Head of caudate nucleus (tissue), 42 donors: ENCODE measurements at places on chromosomes 12 and 14.

DNA sequence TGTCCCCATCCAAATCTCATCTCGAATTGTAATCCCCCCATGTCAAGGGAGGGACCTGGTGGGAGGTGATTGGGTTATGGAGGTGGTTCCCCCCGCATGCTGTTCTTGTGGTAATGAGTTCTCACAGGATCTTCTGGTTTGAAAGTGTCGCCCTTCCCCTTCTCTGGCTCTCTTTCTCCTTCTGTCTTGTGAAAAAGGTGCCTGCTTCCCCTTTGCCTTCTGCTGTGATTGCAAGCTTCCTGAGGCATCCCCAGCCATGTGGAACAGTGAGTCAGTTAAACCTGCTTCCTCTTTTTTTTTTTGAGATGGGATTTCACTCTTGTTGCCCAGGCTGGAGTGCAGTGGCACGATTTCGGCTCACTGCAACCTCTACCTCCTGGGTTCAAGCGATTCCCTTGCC, 104.0 kb downstream of the CCDC91 start:
- no peak for DNase-seq

GRCh38 chr12:89836026-89836425, 127.4 kb upstream of the ATP2B1 start:
- no peak for DNase-seq

- DNase-seq: no peak
Measured at GRCh38 chr14:40221428-40221827, 789.2 kb upstream of the FBXO33 start.

GRCh38 chr12:50055831-50056638, 1.4 kb upstream of the ASIC1 start:
- DNase-seq: peak; percentile 71

DNA sequence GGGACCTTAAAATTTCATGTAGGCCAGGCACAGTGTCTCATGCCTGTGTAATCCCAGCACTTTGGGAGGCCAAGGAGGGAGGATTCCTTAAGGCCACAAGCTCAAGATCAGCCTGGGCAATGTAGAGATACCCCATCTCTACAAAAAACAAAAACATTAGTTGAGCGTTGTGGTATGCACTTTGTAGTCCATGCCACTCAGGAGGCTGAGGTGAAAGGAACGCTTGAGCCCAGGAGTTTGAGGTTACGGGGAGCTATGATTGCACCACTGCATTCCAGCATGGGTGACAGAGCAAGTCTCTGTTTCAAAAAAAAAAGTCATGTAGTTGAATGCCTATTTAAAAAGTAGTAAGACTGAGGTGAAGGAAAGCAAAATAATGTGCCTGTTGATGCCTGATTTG, 83.5 kb downstream of the TTC6 start:
- DNase-seq: no peak

- DNase-seq: no peak
Measured at GRCh38 chr12:131775392-131776236, 52.6 kb upstream of the MMP17 start.

- DNase-seq: no peak
Measured at GRCh38 chr14:52458721-52459085, 93.6 kb downstream of the TXNDC16 start.

- DNase-seq: no peak
Measured at GRCh38 chr12:11026118-11026517, 3.7 kb upstream of the TAS2R19 start.

DNA sequence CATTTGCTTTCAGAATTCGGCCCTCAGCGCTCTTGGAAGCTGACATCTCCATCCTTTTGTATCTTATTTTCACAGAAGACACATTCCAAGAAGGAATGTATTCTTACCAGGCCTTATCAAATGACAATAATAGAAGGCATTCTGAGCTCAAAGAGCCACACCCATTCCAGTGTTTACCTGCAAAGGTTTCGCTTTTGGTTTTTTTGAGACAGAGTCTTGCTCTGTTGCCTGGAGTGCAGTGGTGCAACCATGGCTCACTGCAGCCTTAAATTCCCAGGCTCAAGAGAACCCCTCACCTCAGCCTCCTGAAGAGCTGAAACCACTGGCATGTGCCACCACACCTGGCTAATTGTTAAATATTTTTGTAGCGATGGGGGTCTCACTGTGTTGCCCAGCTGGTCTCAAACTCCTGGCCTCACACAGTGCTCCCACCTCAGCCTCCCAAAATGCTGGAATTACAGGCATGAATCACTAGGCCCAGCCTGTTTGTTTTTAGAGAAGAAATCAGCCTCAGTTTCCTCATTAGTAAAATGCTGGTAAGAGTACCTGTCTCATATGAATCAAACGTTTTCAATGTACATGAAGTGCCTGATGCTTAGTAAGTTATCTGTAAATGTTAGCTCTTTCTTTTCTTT, 69.2 kb downstream of the SLC6A12 start:
- no peak for DNase-seq

DNA sequence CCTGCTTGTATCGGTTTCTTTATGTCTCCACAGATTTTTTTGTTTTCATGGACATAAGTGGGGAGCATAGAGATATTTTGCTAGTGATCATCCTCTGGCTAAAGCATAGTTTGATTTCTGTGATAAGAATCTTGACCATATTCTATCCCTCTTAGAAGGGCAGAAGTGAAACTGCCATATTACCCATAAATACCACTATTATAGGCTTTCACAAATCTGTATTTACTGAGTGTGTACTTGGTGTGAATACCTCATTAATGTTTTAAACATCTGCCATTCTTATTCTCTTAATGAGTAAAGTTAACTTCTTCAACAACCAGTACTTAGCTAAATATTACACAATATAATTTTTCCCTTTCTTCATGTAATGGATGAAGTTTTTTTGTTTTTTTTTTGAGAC, 16.1 kb downstream of the WNK1 start:
- DNase-seq: no peak

DNA sequence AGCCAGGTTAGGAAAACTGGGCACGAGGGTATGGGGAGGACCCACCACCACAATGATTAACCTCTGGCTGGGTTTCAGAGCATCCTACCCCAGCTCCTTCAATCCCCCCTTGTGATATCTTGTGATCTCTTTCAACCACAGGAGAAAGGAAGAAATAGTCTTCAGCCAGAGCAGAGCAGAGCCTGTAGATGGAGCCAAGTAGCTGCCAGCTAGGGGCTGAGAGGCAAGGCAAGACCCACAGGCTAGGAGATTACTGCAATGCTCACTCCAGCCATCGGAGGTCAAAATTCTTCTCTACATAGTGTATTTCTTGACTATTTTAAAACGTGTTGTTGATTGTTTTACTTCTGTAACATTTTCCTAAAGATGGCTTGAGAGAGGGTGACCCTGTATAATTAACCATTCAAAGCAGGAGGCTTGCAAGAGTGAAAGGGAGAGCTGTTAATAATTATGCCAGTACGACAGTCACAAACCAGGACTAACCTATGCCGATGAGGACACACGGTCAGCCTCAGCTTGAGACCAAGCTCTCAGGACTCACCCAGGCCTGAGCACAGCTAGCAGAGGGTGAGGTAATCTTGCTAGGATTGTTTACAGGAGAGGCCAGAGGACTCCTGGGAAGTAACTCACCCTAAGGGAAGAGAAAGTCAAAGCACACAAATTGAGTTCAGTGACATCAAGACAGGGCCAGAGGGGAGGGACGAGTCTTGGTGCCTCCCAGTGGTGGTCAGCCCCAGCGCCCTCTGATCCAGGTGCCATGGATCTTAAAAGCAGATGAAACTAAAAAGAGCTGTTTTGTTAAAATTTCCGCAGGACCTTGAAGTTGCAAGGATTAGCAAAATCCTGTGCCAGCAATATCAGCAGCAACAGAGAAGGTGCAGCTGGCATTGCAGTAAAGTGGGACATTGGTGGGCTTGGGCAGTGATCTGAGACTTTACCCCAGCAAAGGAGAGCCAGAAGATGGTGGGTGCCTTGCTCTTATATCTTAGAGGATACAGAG, 29.8 kb upstream of the CDKN3 start:
- peak; percentile 79 for DNase-seq

GRCh38 chr14:103887170-103887501, 39.8 kb upstream of the PPP1R13B start:
- no peak for DNase-seq

GRCh38 chr14:105271224-105271890, 23.0 kb downstream of the BTBD6 start:
- peak; percentile 30 for DNase-seq

GRCh38 chr12:33817713-33818112, 204.6 kb upstream of the ALG10 start:
- no peak for DNase-seq

DNA sequence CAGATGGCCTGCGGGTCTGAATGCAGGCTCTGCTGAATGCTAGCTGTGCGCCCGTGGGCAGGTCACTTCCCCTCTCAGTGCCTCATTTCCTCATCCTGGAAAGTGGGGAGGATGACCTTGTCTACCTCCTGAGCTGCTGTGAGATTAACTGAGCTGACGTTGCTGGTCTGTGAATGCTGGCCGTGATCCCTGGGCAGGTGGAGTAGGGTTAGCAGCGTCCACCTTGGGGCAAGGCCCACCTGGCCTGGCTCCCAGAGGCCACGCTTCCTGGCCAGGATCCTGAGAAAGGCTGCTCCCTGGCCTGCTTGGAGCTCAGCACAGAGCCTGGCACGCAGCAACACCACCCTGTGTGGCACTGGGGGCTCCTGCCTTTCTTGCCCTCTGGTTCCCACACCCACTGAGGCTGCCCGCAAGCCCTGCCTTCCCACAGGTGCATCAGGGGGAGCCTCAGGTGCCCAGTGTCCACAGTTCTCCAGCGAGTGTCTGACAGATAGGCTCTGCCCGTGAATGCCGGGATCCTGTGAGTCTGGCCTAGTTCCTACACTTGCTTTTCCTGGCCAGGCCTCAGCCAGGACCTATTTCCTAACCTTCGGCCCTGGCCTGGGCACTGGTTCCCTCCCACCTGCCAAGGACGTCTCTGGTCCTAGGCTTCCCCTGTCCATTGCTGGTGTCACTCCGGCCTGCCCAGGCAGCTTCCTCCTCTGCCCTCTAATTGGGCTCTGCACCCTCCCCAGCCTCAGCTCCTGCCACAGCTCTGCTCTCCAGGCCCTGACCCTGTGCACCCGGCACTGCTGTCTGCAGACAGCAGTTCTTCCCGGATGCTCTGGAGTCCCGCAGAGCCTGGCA, 37.2 kb upstream of the TDRD9 start:
- no peak for DNase-seq

- DNase-seq: no peak
Measured at GRCh38 chr12:92140896-92141536, 4.6 kb downstream of the BTG1 start.

- no peak for DNase-seq
Measured at GRCh38 chr12:12543959-12544358, 18.7 kb downstream of the DUSP16 start.

DNA sequence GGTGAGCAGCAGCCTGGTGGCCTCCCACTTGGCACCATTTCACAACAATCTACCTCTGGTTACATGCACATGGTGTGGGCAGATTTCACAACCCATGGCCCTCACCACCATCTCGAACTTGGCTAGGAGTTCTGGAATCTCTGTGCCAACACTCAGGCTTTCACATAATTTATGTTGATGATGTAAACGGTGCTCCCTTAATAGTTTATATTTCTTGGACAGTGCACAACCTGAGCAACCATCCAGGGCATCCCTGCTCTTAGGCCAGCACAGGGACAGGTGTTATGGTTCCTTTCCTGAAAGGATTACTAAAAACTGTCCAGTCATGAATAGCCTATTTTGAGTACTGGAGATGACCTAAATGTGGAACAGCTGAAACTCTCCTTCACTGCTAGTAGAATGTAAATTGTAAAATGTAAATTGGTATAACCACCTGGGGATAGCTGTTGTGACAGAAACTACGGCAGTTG, 28.6 kb downstream of the ABCB9 start:
- no peak for DNase-seq

- DNase-seq: peak; percentile 12
Measured at GRCh38 chr12:5171701-5172100, 128.0 kb downstream of the KCNA5 start.

GRCh38 chr12:123270214-123271000, 1.2 kb downstream of the CDK2AP1 start:
- peak; percentile 48 for DNase-seq

- DNase-seq: no peak
Measured at GRCh38 chr14:30354439-30354838, 204.5 kb upstream of the G2E3 start.
